ENCODE measurements at places on chromosomes 6 and 20. TPM values are rescaled to one million over a fixed set of nuclear protein-coding genes. Genes with fewer than 3 reads are reported as not detected.

GRCh38 chr20:4027590-4028265, 12.4 kb upstream of the RNF24 start:
- DNase-seq: no peak

DNA sequence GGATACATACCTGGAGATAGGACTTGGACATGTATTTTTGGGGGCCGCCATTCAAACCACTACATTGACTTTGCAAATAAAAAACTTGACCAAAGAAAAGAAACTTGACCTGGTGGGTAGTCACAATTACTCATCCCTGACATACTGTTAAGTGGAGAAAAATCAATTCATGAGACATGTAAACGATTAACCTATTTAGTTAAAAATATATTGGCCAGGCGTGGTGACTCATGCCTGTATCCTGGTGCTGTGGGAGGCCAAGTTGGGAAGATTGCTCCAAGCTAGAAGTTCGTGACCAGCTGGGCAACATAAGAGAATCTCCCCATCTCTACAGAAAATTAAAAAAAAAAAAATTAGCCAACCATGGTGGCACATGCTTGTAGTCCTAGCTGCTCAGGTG, 2.5 kb upstream of the SRSF12 start:
- DNase-seq: peak; percentile 15

- no peak for DNase-seq
Observed at GRCh38 chr6:107400616-107401147, 58.7 kb downstream of the PDSS2 start.

GRCh38 chr6:138405816-138406413, 1.9 kb downstream of the HEBP2 start:
- DNase-seq: no peak

DNA sequence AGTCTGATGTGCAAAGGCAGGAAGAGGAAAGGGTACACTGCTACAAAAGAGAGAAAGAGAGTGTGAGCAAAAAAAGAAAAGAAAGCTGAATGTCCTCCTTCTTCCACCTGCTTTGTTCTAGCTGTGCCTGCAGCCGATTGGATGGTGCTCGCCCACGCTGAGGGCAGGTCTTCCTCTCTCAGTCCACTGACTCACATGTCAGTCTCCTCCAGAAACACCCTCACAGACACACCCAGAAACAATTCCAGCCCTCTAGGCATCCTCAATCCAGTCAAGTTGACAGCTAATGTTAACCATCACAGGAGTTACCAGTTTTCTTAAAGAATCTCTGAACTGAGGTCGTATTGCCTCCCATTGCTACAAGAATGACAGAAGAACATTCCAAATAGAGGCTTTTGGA, 411.9 kb upstream of the SASH1 start:
- peak; percentile 32 for DNase-seq

DNA sequence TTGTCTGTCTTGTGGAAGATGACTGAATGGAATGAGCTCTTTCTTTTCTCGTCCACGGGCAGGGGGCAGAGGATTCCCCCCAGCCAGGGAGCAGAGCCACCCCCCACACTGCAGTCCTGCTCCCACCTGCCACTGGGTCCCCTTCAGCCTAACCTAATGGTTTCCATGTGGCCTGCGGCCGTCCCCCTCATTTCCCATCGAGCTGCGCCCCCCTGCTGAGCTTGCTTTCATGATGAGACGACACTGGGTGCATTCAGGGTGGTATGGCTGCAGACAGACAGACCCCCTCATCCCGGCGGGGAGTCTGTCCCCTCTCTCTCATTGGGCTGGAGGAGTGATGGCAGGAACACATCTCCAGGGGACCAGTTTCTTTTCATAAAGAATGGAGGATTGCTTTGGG, 140.8 kb downstream of the DTNBP1 start:
- no peak for DNase-seq

DNA sequence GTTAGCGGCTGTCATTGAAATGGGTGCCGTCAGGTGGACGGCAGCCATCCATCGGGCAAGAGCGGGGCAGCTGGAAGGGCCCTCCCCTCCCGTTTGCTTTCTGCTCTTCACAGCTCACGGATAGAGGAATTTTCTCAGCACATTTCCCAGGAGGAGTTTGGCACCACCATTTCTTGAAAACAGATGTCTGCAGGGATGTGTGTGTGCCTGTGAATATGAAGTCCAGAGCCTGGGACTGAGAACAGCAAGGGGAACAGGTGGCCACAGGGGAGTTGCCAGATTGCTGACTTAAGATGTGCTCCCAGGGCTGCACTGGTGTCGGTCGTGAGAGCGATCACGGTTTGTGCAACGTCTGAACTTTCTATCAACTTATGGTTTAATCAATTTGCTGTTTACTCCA, 22.1 kb upstream of the ECI2 start:
- no peak for DNase-seq

DNA sequence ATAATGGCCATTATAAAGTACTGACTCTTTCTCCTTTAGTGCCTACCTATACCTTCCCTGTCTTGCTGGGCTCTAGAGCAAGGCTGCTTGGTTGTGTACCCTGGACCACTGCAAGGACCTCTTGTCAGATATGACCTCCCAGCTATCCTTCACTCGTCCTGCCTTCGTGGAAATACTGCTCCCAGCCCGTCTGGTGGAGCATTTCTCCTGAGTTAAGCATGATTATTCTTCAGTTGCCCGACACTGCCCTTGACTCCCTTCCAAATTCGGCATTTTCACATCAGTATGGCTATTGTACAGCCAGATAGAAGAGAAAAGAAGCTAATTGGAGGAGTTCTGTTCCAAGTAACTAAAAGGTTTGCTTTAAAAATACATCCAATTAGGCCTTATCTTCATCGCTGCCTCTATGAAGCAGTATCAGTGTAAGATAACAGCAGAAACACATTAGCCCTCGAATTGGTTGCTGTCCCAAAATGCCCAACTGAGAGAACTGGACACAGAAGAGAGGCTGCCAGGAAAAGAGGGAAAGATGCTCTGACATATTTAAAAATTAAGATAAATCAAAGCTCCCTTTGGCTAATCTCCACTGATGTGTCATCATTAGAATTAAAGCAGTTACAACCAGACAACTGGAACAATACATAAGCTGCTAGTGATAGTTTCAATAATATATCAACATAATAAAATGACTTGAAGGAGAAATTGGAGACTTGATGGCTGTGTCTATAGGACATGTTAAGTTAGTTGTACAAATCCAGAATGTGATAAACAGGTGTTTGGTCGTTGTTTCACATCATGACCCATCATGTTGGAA, 54.4 kb downstream of the OPRM1 start:
- no peak for DNase-seq

- DNase-seq: no peak
Observed at GRCh38 chr20:11652128-11652527, 265.6 kb upstream of the BTBD3 start.

DNA sequence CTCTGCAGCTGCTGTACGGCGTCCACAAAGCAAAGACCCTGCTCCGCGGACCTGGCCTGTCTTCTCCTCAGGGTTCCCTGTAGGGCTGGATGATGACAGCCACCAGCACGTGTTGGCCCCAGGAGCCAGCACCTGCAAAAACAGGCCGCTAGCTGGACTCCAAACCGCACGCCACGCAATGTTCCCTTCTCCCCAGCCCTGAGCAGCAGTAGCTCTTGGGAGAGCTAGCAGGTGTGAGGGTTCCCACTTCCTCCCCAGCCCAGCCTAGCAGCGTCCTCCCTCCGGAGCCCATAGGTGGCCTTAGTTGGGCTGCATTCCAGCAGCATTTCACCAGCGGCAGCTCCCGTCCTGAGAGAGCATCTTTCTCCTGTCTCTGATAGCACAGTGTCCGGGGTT, 42.3 kb downstream of the DACT2 start:
- DNase-seq: no peak

- no peak for DNase-seq
Observed at GRCh38 chr20:32113591-32114260, 4.2 kb downstream of the TM9SF4 start.

DNA sequence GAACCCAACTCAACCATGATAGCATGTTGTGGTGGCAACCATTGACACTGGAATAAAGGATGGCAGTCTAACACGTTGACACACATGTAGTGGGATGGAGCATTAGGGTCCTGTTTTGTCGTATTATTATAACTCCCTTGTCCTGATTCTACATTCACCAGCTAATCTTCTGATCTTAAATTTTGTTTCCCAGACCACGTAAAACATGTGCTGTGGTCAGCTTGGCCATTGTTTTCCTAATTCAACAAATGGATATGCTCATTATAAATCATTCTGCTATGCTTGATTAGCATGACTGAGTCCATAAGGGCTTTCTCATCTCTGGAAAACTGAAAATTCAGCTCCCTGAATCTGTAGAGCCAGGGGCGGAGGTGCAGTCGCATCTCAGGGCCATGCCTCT, 15.0 kb downstream of the MRAP2 start:
- no peak for DNase-seq

DNA sequence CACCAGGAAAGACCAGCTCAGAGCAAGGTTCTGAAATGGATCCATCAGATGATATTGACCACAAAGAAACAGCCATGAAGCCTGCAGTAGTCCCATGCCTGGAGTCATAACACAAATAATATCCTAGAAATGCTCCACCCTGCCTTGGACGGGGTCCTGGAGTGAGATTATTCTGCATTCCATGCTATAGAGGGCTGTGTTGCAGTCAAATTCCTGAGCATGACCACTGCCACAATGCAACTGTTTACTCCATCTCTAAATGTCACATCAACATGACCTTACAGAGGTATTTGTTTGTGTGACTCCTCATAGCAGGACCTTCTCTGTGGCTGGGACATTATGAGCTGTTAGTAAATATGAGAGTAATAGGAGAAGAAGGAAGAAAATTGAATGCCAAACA, 257.5 kb upstream of the TCF21 start:
- DNase-seq: peak; percentile 56

- DNase-seq: no peak
Observed at GRCh38 chr6:149476789-149477455, 7.9 kb downstream of the ZC3H12D start.

GRCh38 chr6:112407101-112407590, 60.0 kb downstream of the RFPL4B start:
- no peak for DNase-seq

GRCh38 chr6:32187009-32187709, 2.8 kb downstream of the PBX2 start:
- DNase-seq: no peak

DNA sequence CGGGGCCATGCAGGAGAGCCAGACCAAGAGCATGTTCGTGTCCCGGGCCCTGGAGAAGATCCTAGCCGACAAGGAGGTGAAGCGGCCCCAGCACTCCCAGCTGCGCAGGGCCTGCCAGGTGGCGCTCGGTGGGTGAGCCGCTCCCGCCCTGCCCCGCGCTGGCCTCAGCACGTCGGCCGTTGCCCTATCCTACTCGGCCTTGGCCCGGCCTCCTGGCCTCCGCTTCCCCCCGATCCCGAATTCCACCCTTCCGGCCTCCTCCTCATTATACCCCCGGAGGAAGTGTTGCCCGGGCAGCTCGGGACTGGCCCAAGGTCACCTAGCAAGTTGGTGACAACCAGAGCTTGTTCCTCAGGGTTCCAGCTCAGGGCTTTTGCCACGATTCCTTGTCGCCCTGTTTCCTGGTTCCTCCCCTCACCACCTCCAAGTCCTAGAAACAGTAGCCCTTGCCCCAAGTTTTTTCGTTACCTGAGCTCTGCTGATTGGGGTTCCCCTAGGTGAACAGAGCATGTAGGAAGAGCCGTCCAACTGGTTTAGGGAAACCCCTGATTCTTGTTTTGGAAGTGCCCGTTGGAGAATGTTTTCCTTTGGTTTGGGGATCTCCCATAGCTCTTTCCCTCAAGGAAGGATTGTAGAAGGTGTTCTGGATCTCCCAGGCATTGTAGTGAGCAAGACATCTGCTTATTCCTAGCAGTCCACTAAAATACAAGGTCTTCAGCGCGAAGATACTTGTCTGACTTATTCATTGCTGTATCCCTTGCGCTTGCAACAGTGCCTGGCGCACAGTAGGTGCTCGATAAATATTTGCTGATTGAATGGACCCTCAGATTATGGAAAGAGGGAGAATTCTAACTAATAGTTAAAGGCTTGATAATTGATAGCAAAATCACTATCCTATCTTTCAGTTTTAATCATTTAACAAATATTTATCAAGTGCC, 641 bp downstream of the ARFGEF2 start:
- no peak for DNase-seq

DNA sequence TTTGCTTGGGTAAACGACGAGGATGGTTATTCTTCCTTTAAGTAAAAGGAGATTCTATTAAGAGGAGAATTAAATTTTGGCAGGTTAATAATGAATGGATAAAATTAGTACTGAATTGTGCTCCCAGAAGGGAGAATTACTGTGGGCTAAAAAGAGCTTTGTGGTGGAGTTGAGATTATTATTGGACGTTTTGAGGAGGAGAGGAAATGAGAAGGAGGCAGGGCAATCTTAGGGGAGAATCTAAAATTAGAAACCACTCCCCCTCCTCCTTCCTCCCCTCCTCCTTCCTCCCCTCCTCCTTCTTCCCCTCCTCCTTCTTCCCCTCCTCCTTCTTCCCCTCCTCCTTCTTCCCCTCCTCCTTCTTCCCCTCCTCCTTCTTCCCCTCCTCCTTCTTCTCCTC, 331.8 kb downstream of the PRL start:
- no peak for DNase-seq

DNA sequence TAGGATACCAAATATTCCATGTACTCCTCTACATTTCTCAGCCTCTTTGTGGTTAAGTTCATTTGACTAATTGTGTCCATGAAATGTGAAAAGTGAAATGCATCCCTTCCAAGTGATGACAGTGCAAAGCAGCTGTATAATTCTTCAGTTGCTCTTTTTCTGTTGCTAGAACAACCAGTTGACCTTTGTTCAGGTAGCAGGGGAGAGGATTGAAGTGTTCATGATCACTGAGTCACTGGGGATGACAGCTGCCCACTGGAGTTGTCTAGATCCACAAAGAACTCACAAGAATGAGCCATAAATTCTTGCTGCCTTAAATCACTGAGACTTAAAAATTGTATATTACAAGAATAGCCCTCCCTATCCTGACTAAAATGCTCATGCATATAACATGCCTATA, 254.6 kb downstream of the EPHA7 start:
- no peak for DNase-seq

Gene FAM50B
- 6.1 TPM for total RNA-seq

Gene DCBLD1
- total RNA-seq: 21.0 TPM

Gene KCNS1
- not detected for total RNA-seq

Gene LY6G6C
- not detected for total RNA-seq

Gene ZNF76
- 9.1 TPM for total RNA-seq

Gene UST
- total RNA-seq: 12.1 TPM

Gene SIRPB2
- not detected for total RNA-seq

Gene MYB
- 2.7 TPM for total RNA-seq

Gene TOMM6
- 229 TPM for total RNA-seq
